Hematopoietic multipotent progenitor cell treated with erythropoietin and hydrocortisone succinate and interleukin-3 and kit ligand, for 15 days (in vitro differentiated cells): ENCODE measurements at places on chromosomes 5 and 9.

DNA sequence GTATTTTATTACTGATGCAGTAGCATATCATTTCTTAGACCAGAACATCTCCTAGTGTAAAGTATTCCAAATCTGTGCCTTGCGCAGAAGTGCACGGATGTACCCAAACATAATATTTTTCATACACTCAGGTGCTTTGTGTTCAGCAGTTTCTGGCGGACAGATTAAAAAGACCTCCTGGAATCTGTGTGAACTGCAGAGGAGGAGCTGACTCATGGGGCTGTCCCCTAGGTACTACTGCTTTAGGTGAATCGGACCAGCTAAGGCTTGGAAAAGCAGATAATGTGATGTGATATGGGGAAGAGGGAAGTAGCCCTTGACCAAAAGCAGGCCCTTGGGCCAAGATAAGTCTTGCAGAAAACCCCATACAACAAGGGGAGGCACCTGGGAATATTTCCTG is 310.1 kb downstream of the PLK2 start:
- DNase-seq, result no peak

DNA sequence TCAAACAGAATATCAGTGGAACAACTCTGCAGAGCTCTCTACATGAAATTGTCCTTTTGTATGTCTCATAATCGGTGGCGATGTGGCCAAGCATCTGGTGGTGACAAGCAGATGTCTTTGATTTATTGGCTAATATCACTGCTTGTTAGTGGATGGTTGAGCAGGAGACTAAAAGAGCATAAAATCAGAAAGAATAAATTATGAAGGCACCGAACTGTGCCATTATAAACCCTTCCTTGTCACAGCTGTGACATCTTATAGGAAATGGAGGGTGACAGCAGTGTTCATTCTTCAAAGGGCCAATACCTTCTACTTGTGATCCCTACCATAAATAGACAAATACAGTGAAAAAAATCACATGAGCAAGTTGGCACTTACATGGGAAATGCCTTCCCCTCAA is 1404.3 kb downstream of the MAT2B start:
- DNase-seq, result no peak

- no peak for DNase-seq
Observed at GRCh38 chr9:12906646-12907045, 131.8 kb downstream of the LURAP1L start.

DNA sequence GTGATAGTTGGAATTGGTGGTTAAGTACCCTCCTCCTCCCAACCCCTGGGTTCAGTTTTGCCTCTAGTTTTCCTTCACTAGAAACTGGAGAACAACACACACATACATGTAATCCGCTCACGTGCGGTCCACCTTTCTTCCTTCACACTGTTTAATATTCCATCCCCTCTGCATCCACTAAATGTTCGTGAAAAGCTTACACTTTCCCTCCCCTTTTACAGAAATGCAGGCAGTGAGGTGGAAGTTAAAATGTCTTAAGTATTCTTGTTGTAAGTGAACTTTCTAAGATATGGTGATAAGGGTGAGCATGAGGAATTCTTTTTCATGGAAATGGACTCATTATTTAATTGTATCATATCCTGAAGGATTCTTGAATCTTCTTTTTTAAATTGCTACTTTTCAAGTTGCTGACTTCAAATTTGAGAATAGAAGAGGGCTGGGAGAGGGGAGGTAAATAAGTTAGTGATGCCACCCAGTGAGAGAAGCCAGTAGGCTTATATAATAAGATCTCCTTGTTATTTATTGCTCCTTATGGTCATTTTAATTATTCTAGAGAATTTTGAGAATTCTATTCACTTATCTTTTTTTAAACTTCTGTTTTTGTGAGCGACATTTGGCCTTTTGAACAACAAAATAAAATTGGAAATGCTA is 90.2 kb downstream of the TLE4 start:
- no peak for DNase-seq

DNA sequence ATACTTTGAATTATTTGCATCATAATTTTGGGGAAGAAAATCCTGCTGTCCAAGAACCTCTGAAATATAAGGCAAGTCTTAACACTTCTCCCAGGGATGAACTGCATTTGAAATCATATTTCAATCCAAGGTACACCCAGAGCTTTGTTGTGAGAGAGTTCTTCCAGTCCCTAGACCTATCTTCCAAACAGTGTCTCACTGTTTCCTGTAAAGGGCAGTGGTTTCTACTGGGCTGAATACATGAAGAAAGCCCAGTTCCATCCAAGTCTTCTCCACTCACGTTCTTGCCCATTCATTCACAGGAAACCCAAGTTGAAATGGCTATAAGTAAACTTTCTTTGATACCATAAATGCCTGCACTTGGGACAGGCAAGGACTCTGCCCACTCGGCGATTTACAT is 108.3 kb upstream of the LHFPL2 start:
- no peak for DNase-seq

DNA sequence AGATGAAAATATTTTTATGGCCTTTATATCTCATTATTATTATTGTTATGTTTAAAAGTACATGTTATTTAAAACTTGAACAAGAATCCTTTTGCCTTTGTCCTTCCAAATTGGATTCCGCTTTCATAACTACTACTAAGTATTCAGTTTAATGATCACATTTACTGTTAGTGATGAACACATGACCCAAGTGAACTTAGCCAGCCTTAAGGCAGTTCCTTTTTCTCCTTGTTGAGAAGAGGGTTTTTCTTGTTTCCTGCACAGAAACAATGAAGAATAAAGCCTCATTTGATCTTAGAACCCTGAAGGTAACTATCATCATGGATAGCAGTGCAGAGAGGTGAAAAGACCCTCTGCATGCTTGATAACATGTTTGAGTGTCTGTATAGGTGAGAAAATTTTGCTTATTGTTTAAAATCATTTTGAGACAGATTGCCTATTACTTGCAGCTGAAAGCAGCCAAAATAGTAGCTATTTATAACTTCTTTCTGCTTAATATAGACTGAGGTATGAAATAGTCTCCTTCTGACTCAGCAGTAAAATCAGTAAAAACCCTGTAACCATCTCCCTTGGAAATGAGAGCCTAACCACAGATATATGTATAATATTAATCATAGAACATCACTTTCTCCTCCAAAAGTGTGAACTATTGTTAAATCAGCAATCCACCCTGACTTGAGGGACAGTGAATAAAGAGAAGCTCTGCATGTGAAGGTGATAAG is 266.2 kb downstream of the SPATA31D1 start:
- DNase-seq, result no peak

GRCh38 chr9:19120877-19121276 is 6.4 kb downstream of the PLIN2 start:
- no peak for DNase-seq

DNA sequence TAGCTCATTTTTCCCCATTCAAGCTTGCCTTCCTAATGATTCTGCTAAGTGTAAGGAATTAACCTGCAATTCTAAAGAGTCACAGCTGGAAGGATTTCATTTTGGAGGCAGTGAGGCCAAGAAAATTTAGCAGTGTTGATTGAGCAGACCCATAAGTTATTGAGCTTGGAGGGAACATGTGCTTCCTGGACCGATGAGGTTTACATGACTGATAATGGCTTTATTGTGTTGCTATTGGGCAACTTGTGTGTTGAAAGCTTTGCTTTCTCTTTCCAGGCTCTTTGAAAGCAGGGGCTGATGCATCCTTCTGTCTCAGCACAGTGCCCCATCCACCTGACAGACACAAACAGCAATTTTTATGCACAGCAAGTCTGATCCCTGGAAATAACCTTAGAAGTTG is 398.9 kb upstream of the PCSK5 start:
- DNase-seq, result no peak

GRCh38 chr9:81682797-81683196 is 6.5 kb downstream of the TLE1 start:
- no peak for DNase-seq

- no peak for DNase-seq
Observed at GRCh38 chr9:34520096-34520495, 2.7 kb downstream of the ENHO start.

GRCh38 chr5:83844449-83845068 is 123.9 kb upstream of the HAPLN1 start:
- no peak for DNase-seq

DNA sequence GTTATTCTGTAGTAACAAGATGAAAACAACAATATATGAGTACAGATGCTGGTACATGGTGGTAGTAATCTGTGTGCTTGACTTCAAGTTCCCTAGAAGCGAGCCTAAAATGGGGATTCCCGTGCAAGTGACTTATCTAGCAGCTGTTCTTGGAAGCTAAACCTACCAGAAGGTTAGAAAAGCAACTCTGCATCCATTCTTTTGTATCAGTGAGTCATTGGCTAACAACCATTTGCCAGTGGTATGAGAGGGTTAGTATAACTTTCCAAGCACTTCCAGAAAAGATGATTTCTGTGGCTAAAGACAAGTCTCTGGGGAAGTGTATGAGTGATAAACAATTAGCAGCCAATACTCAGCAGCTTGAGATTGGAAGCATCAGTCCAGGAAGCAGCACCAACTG is 787.7 kb upstream of the CDH6 start:
- DNase-seq, result no peak

- no peak for DNase-seq
Observed at GRCh38 chr5:89095341-89095740, 212.4 kb upstream of the MEF2C start.

DNA sequence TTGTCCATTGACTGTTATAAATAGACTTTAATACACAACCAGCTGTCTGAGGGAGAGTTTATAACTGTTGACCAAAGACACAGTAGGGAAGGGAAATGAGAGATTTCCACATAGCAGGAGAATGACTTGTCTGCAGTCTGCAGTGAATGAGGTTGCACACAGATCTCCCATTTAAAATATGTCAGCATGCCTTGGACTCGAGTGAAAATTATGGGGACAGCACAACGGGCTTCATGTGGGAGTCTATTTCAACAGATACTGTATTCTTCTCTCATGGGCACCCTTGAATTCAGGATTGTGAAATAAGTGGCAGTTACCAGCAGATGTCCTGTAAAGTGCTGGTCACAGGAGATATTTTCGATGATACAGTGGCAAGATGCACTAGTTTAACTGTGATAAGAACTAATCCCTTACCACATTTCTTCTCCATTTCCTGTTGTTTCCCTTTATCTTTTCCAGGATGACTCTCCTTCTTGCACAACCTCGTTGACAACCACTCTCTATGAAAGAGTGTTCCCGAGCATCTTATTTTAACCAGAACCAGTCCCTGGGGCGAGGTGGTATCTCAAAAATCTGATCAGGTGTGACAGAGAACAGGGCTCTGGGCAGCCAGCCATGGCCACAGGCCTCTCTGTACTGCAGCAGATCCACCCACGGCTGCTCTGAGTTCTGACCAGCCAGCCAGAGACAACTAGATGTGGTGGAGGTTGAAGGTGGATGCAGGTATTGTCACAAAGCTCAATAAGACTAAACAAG is 51.5 kb upstream of the MAP3K1 start:
- DNase-seq, result no peak

- peak; percentile 45 for DNase-seq
Observed at GRCh38 chr9:35813434-35814105, 1.3 kb downstream of the HINT2 start.

GRCh38 chr5:146428658-146429057 is 18.5 kb upstream of the TCERG1 start:
- DNase-seq, result no peak

DNA sequence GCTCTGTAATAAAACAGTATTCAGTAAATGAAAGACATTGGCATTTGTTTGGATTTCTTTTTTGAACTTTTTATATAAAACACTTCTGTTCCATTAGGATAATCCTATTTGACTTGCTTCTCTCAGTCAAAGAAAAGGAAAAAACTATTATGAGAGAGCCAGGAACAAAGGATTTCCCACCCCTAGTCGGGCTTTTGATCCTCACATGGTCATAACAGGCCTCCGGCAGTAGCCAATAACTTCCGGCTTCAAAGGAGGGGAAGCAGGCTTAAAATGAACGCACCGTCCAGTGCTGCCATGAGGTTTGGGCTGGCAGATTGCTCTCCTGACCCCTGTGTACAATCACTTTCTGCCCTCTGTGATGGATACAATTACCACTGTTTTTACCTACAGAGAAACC is 209.3 kb downstream of the ZNF608 start:
- no peak for DNase-seq

DNA sequence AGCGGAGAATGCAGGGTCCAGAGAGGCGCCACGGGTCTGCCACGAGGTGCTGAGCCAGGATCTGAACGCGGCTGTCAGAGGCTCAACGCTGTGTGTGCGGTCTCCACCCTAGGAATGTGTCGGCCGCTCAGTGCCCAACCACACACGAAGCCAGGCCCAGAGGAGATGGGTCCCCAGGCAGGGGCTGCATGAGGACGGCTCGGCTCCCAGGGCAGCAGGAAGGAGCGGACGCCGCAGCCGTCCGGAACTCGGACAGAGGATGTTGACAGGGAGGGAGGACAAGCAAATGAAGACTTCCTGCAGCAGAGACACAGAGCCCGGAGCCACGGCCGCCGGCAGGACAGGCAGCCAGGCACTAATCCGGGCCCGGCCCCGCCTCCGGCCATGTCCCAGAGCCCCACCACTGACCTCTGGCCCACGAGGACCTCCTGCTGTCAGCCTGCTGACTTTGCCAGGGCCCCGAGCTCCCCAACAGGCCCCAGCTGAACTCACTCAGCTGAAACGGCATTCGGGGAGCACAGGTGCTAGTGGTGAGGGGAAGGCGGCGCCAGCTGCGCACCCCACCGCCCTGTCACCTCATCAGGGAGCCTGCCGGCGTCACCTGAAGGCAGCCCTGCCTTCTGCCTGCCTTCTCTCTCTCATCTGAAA is 12.7 kb downstream of the VAV2 start:
- DNase-seq, result no peak
